Glutamatergic neuron (in vitro differentiated cells): ENCODE measurements at places on chromosomes 16 and 17. TPM values are rescaled to one million over a fixed set of nuclear protein-coding genes. Genes with fewer than 3 reads are reported as not detected.

GLIS2 gene
- total RNA-seq = 16.5 TPM

DNA sequence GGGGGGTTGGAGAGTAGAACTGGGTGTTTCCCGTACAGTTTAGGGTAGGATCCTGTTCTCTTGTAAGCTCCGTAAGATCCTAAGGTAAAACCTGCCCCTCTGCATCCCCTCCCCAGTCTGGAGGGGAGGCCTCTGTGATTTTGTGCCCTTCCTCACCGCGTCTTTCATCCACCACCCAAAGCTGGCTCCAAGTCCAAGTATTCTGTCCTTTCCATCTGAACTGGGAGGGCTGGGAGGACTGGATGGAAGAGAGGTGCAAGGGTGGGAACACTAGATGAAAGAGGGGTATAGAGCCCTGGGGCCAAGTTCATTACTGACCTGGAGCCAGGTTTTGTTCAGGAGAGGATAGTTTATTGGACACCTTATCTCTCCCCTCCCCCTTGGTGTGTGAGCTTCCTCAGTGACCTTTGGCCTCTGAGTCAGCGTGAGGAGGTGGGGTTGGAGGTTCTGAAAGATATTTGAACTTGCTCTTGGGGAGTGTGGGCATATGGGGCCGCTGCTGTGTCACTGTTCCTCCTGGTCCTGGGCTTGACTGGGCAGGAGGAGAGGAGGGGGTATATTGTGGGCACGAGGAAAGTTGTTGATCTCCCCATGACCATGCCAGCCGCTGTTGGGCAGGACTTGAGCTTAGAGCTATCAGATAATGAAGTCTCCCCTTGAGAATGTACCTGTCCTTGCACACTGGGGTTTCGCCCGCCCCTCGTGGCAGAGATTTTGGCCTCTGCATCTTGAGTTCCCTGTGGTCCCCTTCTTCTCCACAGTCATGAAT, 1.6 kb downstream of the LASP1 start:
- DNase-seq = no peak

GRB7 gene
- not detected for total RNA-seq

HEATR9 gene
- not detected for total RNA-seq

DNA sequence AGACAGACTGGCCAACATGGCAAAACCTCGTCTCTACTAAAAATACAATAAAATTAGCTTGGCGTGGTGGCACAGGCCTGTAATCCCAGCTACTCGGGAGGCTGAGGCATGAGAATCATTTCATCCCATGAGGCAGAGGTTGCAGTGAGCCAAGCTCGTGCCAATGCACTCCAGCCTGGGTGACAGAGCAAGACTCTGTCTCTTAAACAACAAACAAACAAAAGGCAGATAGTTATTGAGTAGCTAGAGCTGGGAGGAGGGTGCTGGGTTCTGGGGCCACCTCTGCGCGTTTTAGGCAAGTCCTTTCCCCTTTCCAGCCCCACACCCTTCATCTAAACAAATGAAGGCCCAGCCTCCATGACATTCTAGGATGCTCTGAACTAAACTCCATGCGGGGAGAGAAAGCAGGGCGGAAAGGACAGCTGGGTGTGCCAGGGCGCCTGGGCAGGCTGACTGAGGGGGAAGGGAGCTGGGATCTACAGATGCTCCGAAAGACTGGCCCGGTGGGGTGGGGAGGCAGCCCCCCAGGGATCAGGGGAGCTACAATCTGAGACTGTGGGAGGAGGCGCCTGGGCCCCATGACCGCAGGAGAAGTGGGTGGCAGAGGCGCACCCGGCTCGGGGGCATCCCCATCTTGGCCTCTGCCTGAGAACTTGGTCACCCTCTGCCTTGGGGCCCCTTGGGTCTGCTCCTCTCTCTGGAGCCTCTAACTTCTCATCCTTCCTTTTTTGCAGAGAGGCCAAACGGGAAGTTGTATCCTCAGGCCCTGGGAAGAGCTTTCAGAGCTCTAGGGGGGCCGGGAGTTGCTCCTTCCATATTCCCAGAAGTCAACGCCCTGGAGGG, 910 bp downstream of the ITGAL start:
- no peak for DNase-seq

GRCh38 chr17:9684955-9685621, 39.8 kb downstream of the USP43 start:
- DNase-seq = no peak

GRCh38 chr16:48052731-48053417, 102.9 kb downstream of the ABCC12 start:
- no peak for DNase-seq

DNA sequence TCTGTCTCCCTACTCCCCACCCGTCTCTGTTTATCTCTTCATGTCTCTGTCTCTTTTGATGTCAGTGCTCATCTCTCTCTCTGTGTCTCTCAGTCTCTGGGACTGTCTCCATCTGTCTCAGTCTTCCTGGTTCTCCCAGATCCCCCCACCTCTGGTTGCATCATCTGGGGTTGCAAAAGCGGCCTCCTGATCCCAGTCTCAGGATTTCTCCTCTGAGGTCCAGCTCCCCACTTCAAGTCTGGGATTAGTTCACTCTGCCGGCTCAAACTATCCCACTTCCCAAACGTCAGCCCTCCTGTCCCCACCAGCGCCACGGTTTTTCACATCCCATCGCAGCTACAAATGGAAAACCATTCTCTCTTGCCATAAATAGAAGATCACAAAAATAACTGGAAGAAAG, 9.0 kb downstream of the TEKT5 start:
- no peak for DNase-seq

KREMEN2 gene
- 12.8 TPM for total RNA-seq

- DNase-seq = no peak
These were observed 30.4 kb upstream of the SALL1 start for GRCh38 chr16:51181503-51181811.

RNPS1 gene
- total RNA-seq = 220 TPM

ABCC12 gene
- total RNA-seq = not detected

ZNF646 gene
- total RNA-seq = 33.1 TPM

NOS2 gene
- 0.25 TPM for total RNA-seq

DNA sequence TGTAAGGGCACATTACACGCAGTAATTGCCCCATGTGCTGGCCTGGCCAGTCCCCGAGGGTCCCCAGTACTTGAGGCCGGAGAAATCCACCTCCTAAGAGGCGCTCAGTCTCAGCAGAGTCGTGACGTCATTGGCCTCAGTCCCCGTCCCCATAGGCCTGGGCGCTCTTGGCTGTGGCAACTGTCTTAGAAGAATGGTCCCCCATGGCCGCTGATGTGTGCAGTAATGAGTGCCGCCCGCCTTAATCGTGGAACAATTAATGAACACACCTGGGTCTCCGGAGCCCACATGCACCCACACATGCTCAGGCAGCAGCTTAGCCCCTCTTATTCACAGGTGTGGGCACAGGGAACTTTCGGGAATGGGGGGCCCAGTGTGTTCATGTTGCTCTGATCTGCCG, 86.5 kb upstream of the PLCG2 start:
- no peak for DNase-seq

GRCh38 chr16:52193441-52193840, 353.5 kb downstream of the TOX3 start:
- DNase-seq = no peak

DNA sequence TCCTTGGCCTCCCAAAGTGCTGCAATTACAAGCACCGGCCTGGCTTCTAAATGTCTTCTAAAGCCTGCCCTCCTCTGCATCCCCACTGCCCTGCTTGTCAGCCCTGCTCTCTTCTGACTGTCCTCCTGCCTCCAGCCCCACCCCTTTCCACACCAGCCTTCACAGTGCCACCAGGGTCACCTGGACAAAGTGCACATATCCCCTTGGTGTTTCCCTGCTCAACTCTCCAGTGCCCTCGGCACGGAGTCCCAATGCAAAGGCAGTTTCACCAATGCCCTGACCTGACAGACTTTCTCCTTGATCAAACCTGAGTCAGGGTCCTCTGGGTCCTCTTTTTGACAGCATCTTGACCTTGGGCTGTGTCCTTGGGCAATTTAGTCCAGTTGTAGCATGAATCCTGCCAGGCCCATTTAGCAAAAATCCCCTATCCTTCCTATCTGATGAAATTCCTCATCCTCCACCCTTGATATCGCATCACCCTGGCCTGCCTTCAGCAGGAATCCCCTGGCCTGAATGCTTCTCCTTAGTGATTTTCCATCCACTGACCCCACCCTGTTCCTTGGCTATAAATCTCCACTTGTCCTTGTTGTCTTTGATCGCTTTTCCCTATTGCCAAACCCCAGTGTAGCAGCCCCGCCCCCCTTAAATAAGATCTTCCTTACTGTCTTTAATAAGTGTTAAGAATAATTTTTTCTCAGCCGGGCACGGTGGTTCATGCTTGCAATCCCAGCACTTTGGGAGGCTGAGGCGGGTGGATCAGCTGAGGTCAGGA, 42.7 kb upstream of the ETV4 start:
- DNase-seq = no peak

PRAC1 gene
- not detected for total RNA-seq

TMED6 gene
- not detected for total RNA-seq

- no peak for DNase-seq
These were observed 171.6 kb downstream of the ZNF18 start for GRCh38 chr17:11825572-11826209.

NUDT7 gene
- total RNA-seq = 3.0 TPM

BIRC5 gene
- 14.5 TPM for total RNA-seq

SOX8 gene
- total RNA-seq = 7.0 TPM

CANT1 gene
- total RNA-seq = 33.3 TPM

DNA sequence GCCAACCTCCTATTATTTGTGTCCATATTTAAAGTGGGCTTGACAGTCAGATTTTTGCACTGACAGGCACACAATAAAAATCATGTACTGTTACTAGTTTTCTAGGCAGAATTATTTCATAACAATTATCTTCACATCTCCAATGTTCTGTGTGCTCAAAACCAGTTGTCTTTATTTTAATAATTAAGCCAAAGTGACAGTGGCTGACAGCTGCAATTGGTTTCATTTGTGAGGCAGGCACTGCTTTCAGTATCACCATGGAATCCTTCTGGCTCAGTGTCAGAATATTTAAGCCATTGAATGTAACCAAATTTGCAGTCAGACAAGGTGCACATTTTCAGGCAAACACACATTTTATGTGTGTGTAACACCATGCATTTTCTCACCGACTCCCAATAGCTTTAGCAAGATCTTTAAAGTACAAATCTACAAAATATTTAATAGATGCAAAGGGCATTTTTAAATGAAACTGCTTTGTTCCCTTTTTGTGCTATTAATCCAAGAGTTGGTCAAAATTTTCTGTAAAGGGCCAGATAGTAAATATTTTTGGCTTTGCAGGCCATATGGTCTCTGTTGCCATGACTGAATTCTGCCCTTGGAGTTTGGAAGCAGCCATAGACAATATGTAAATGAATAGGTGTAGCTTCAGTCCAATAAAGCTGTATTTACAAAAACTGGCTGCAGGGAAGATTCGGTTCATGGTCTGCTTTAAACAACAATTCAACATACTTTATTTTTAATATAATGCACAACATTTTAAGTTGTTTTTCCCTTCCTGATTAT, 486.0 kb downstream of the KCNJ2 start:
- no peak for DNase-seq

DCXR gene
- total RNA-seq = 89.5 TPM

GRCh38 chr17:39701012-39701783, 1.3 kb downstream of the ERBB2 start:
- DNase-seq = no peak

GRCh38 chr16:3007957-3008689, 4.6 kb upstream of the CLDN9 start:
- DNase-seq = no peak

SPG7 gene
- 166 TPM for total RNA-seq

GRCh38 chr16:57987441-57988177, 12.9 kb downstream of the ZNF319 start:
- peak; percentile 5 for DNase-seq

GRCh38 chr16:75204410-75204758, 2.6 kb downstream of the CTRB2 start:
- no peak for DNase-seq

- DNase-seq = no peak
These were observed 758.5 kb upstream of the RBFOX1 start for GRCh38 chr16:6574146-6574545.

DNA sequence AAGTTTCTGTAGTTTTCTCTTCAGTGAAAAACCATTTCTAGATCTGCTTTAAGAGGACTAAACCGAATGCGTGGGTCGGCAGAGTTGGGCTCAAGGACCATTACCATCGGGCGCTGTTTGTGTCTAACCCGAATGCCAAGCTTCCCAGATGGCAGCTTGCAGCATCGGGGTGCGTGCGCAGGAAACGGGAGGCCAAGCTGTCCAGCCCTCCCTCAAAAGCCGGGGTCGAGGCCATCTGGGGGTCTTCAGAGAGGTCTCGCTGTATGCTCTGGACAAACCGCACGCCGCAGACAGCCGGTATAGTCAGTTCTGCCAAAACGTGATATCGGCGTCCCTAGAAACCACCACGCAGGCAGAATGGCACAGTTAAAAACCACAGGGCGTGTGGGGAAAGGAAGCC, 178.8 kb downstream of the BANP start:
- no peak for DNase-seq

LRRC3C gene
- total RNA-seq = not detected

- DNase-seq = no peak
These were observed 6.0 kb upstream of the CDC42EP4 start for GRCh38 chr17:73317513-73318426.

ZG16B gene
- not detected for total RNA-seq

DNA sequence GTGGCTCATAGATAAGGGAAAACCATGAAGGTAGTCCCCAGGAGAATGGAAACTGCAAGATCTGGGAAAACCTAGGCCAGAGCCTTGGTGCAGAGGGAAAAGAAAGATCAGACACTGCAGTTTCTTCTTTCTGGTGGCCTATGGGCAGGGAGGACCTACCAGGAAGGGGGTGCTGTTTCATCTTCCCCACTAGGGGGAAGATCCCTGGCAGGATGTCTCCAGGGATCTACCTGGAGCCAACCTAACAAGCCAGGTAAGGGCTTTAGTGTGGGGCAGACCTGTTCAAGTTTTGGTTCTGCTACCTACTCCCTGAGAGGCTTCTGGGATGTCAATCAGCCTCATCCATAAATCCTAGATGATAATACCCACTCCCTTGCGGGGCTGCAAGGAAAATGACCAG, 21.4 kb downstream of the TOM1L2 start:
- no peak for DNase-seq

- no peak for DNase-seq
These were observed 3.1 kb upstream of the KRTAP3-2 start for GRCh38 chr17:41002814-41003213.

DNA sequence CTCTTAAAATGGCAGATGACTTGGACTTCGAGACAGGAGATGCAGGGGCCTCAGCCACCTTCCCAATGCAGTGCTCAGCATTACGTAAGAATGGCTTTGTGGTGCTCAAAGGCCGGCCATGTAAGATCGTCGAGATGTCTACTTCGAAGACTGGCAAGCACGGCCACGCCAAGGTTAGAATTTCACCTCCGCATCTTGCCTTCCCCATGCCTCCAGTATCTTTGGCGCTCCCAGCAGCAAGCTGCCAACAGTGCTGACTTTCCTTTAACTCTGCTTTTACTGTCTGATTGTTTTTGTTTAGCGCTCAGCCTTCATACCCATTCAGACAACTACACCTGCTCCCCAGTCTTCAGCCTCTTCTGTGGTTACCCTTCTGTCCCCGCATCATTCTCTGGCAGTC, 2.2 kb downstream of the EIF5A start:
- no peak for DNase-seq
